ENCODE measurements at places on chromosomes 2 and 18.

GRCh38 chr18:61825386-61825785 is 67.4 kb downstream of the RNF152 start:
- DNase-seq: no peak

DNA sequence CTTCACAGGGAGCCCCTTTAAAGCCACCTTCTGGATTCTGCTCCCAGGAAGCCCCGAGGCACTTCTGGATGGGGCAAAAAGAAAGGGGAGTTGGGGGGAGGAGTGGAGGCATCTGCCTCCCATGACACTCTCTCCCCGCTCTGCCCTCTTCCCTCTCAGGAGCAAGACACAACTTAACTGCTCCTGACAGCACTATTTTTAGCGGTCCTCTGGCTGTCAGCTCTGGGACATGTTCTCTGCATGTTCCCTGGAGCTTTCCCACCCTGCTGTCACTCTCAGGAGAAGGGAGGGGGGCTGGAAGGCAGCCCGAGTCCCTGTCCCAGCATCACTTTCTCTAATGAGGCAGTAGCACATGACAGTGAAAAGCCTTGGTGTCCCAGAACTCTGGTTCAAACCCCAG is 32.3 kb downstream of the PLB1 start:
- no peak for DNase-seq

DNA sequence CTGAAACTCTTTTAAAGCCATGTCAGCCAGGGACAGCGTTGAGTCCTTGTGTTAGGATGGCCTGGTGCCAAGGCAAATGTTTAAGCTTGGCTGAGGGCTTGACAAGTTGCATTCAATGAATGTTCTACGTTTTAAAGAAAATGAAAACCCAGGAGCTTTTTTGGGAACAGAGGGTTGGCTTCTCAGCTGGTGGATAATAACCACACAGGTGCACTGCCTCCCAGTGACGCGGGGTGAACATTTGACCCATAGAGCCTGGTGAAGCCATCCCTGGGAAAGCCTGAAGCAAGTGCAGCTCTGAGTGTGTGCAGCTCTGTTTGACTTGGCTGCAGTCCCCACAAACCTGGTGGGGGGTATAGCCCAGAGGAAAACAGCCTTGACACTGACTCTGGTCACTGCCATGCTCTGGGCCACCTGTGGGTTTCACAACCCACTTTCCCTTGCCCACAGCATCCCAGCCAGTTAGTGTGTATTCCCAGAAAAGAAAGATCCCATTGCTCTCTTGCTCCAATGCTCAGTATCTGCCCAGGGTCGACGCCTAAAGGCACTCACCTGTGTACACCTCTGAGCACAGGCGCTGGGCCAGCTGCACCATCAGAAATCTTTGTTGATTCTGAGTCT is 874.9 kb downstream of the RNF144A start:
- DNase-seq: no peak

GRCh38 chr2:65057391-65058052 is 1.3 kb downstream of the CEP68 start:
- no peak for DNase-seq

Data from SK-MEL-5 (cell line).